K562 (cell line): ENCODE measurements at places on chromosomes 7 and 10.

GRCh38 chr7:52107355-52107754 lies 790.7 kb upstream of the COBL start:
- no peak for DNase-seq

- DNase-seq: no peak
Measured at GRCh38 chr10:82575318-82575717, 700.3 kb downstream of the NRG3 start.

DNA sequence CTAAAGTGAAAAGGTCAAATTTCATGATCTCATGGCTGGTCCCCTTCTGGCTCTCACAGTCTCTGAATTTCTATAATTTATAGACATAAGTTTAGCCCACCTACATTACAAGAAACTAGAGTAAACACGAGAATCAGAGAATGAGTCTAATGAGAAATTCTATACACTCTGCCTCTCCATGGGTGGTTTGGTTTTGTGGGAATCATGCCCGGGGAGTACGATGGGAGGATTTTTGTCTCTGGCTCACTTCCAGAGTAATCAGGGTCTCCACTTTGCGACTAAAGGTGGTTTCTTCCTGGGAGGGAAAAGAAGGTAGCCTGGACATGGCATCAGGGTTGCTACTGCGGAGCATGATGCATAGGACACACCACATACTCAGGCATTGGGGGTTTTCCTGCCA lies 69.7 kb downstream of the MRC1 start:
- no peak for DNase-seq

- no peak for DNase-seq
Measured at GRCh38 chr10:127119936-127120335, 76.5 kb downstream of the INSYN2A start.

- DNase-seq: no peak
Measured at GRCh38 chr7:130989101-130989795, 255.2 kb upstream of the KLF14 start.

DNA sequence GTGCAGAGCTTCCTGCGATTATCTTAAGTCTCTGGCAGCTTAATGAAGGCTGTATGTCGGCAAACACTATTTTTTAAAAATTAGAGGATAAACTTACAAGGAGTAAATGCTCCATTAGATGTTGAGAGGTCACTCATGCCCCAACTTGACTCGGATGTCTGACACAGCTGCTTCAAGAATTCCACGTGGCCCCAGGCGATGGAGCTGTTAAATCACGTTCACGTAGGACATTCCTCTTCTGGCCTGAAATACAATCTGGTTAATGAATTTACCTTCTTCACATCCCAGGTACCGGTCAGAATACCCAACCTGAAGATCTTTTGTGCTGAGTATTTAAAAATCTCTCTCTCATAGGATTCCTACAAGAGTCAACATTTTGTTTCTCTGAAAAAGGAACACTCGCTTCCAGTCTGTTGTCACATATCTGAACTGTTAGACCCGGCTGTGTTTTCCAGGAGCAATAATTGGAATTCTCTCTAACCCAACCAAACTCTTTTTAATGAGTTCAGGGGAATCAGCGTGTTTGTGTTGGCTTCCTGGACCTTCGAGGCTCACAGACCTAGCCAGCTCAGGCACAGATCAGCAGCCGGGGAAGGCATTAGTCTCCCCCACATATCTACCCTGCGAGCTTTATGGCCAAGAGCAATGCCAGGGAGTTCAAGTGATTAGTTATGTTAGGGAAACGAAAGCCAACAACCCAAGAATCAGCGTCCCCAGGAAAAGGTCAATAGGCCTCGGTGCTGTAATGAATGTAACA lies 284.9 kb downstream of the FGFR2 start:
- no peak for DNase-seq

- DNase-seq: no peak
Measured at GRCh38 chr10:65710306-65710705, 1215.5 kb upstream of the LRRTM3 start.

GRCh38 chr10:21048068-21048467 lies 151.0 kb upstream of the NEBL start:
- DNase-seq: no peak

- DNase-seq: no peak
Measured at GRCh38 chr7:491292-491957, 28.2 kb downstream of the PDGFA start.

DNA sequence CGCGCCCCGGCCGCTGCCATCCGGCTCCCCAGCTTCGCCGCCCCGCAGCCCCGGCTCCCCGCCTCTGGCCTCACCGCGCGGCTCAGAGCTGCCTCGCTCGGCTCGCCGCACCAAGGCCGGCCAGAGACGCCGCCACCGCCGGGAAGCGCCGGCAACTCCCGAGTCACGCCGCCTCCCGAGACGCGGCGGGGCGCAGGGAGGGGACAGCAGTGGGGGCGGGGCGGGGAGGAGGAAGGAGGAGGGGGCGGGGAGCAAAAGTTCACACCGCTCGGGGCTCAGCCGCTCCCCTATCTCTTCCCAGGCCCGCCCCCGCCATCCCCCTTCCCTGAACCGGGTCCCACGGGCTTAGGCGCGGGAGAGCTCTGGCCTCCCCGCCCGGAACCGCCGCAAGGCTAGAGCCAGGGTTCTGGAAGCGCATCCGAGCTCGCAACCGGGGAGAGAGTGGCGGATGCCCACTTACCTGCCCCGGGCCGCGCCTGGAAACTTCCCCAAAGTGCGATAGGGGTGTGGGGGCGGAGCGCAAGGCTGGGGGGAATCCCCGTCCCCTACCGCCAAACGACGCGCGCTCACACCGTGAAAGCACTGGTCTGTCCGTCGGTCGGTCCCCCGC lies 1.0 kb downstream of the CHST15 start:
- DNase-seq: peak; percentile 16

GRCh38 chr7:33054261-33054964 lies 8.2 kb downstream of the NT5C3A start:
- no peak for DNase-seq

- no peak for DNase-seq
Measured at GRCh38 chr10:35937546-35937945, 295.4 kb upstream of the FZD8 start.

- DNase-seq: peak; percentile 11
Measured at GRCh38 chr10:13891128-13892000, 304.6 kb downstream of the PRPF18 start.

GRCh38 chr7:44750921-44751571 lies 2.4 kb downstream of the ZMIZ2 start:
- no peak for DNase-seq

DNA sequence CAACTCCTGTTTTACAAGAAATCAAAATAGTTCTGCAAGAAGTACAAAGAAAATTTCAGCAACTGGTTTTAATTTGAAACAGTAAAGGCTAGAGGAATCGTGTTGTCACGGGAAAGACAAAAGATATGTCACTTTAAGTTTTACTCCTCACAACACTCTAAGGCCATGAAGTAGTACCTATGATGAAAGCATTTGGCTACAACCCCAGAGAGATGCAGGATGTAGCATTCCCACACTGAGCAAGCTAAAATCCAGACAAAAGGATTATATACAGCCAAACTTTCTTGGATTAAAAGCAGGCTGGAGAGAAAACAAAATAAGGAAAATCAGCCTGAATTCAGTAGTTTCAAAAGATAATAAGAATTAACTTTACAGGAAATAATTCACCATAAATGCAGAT lies 245.5 kb upstream of the STEAP1 start:
- DNase-seq: no peak

DNA sequence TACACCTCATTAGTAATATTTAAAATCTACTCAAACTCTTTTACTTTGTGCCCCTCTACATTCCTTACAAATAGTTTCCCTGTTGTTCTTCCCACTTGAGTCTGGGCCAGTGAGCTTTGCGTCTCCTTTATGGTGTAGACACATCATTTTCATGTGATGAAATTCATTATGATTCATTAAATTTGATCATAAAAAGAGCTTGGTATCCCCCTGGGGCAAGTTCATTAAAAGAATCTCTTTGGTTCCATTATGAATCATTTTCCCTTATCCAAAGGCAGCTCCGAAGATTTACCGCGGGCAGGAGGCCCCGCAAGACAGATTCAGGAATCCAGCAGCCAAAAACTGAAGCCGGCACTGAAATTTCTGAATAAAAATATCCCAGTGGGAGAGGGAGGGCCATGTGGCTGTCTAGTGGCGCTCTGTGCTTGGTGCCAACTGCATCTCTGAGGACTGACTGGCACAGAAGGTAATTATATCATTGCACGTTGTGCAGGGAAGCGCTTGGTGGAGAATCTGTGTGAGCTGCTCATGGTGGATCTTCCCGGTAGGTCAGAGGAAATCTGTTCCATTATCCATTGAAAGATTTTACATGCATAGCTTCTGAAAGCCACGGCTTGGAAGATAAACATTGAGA lies 151.4 kb upstream of the PITRM1 start:
- DNase-seq: no peak

GRCh38 chr7:153103202-153103601 lies 343.6 kb downstream of the ACTR3B start:
- no peak for DNase-seq

DNA sequence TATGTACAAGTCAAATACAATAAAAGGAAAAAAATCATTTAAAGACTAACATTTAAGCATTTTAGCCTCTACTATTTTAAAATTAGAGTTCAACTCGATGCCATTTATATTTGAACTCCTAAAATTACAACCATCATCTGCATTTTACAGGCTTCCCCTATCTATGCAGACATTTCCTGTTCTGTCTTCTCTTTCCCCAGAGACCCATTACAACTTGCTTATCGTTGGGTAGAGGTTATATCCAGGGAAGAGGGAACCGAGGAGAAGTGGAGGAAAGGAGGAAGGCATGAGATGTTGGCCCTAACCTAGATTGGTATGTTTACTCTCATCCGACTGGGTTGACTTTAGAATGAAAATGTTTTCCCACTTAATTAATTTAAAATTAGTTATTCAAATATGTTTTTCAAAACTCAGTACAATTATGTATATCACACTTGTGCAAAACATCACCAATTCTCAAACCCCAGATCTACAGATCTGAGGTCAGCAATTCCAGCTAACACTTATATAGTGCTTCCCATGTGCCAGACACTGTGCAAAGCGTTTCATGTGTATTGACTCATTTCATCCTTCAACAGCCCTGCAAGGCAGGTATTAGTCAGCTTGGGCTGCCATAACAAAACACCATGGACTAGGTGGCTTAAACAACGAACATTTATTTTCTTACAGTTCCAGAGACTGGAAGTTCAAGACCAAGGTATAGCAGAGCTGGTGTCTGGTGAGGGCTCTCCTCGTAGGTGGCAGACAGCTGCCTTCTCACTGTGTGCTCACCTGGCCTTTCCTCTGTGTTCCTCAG lies 27.3 kb upstream of the HERPUD2 start:
- DNase-seq: no peak

DNA sequence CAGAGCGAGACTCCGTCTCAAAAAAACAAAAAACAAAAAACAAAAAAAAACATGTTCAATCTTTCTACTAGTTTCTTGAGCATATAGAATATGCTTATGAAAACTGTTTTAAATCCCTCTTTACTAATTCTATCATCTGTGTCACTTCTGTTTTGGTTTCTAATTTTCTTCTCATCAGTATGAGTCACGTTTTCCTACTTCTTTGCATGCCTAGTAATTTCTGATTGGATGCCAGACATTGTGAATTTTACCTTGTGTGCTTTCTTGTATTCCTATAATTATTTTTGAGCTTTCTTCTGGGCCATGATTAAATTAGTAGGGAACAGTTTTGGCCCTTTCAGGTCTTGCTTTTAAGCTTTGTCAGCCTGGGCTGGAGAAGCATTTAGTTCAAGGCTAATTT lies 9.9 kb downstream of the MICU1 start:
- no peak for DNase-seq

DNA sequence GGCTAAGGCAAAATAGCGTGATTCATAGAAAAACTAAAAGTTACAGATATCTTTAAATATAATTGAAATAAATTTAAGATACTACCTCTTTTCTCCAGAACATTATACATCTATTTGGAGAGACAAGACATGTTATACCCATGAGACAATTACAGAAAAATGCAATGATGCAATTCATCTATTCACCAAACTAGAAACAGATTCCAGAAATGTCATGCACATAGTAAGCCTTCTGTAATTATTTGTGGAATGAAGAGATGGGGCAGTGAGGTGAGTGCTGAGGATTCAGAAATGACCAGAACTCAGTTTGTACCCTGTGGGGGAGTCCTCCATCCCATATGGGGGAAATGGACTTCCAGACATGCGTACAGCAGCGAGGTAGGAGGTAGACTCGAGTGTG lies 99.4 kb downstream of the MKX start:
- DNase-seq: no peak
